ENCODE measurements at places on chromosomes 16 and 17.
A peak's percentile ranks its signal among the peaks of the same experiment; 100 is the strongest.

- DNase-seq, result no peak
These were observed 26.1 kb downstream of the LRRC75A start for GRCh38 chr17:16465861-16466338.

- DNase-seq, result no peak
These were observed 110.1 kb downstream of the IRX3 start for GRCh38 chr16:54176376-54176901.

DNA sequence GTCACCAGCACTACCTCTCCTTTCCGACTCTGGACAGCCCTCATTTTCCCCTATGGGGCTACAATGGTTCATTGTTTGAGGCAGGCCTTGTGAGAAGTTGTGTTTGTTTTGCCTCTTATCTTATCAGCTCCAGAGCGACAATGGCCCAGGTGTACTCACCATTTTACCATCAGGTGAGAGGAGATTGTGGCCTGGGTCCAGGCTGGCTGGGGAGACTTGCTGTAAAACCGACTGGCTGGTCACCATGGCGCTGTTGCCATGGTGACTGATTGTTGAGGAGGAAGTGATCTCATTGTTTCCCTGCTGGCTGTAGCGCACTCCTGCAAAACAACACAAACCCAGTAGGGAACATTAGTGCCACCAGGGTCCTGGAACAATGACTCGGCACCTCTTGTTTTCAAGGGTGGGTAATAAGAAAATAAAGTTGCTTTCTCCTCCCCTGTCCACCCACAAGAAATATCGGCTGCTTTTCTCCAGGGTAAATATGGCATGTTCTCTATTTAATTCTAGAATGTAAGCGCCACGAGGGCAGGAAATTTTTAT lies 34.4 kb downstream of the HNF1B start:
- DNase-seq, result peak; percentile 24

- DNase-seq, result no peak
These were observed 177.1 kb upstream of the ELAC2 start for GRCh38 chr17:13194887-13195286.

GRCh38 chr16:11990702-11991390 lies 14.3 kb downstream of the SNX29 start:
- DNase-seq, result no peak

- no peak for DNase-seq
These were observed 529.7 kb downstream of the WWOX start for GRCh38 chr16:78629173-78629572.

DNA sequence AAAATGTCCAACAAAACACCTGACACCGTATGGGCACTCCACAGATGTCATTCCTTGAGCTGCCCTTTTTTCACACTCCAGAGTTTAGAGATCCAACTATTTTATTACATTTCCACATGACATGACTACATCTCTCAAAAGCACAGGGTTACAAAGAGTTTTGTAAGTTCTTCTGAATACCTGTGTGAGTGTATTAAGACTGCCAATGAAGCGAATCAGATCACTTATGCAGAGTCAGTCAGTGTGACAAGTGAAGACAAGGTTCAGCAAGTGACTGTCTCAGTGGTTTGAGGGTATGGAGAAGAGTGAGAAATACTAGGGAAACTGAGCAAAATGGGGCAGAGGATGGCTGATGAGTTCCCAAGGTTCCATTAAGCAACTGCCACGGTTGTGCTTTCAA lies 8.4 kb downstream of the SDR42E1 start:
- no peak for DNase-seq

- DNase-seq, result no peak
These were observed 81.0 kb downstream of the VPS53 start for GRCh38 chr17:633641-634101.

DNA sequence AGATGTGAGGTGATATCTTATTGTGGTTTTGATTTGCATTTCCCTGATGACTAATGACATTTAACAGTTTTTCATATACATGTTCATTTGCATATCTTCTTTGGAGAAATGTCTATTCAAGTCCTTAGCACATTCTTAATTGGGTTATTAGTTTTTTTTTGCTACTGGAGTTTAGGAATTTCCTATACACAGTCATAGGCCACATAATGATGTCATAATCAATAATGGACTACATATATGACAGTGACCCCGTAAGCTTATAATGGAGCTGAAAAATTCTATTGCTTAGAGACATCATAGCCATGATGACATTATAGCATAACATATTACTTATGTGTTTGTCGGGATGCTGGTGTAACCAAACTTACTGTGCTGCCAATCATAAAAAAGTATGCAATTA lies 83.7 kb downstream of the ABCA8 start:
- no peak for DNase-seq

DNA sequence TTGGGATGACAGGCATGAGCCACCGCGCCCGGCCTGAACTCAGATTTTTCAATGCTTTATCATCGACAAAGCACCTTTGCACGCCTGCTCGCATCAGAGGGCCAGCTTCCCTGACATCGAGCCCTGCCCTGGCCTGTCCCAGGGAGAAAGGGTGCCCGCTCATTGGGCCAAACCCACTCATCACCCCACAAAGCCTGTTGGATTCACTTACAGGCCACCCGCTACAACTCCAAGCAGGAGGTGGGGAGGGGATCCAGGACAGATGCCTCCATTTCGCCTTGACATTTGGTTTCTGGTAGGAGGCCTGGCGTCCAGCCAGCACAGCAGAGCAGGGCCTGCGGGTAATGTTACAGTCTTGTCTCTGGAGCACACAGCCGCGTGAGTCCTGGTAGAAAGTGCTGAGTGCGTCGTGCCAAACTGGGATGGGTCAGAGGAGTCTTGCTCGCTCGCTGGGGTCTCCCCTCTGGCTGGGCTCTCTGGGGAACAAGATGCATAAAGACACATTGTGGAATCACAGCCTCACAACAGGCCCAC lies 19.8 kb downstream of the SMTNL2 start:
- DNase-seq, result no peak

- DNase-seq, result no peak
These were observed 52.4 kb downstream of the ANKRD11 start for GRCh38 chr16:89437991-89438390.

DNA sequence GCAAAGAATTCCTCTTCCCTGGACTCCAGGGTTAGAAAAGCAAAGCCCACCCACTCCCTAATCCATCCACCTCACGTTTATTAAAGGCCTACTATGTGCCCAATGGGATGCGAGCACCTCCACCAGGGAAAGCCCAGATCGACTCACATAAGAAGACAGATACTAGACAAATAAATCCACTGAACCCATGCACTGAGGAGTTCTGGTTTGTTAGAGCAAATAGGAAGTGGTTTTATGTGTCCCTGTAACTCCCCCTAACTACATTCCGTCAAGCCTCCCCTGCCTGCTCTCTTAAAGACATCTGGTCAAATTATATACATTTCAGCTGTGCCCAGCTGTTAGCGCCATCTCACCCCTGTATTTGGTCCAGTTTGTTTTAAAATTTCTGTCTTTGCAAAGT lies 218.5 kb upstream of the RPL38 start:
- no peak for DNase-seq

DNA sequence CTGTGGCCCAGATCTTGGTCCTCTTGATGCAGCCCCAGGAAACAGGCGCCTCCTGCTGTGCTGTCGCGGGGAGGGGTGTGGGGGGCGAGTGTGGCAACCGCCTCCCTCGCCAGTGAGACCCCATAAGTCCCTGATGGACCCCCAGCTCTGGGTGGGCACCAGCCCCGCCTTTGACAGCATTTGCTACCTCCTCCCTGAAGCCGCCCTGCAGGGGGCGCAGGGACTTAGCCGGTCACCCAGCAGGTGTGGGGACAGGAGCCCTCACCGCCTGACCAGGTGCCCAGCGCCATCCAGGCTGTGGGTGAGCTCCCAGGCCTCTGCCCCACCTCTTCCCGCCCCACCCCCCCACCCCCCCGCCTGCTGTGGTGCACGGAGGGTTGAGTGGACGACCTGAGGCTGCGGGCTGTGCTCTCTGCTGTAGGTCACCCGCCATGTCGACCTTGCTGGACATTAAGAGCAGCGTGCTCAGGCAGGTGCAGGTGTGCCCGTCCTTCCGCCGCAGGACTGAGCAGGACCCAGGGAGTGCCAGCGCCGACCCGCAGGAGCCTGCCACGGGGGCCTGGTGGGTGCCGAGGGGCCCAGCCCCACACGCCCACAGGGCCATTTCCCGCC lies 4.8 kb downstream of the BAIAP3 start:
- no peak for DNase-seq

GRCh38 chr17:77273397-77274085 lies 132.8 kb downstream of the SEC14L1 start:
- DNase-seq, result no peak

DNA sequence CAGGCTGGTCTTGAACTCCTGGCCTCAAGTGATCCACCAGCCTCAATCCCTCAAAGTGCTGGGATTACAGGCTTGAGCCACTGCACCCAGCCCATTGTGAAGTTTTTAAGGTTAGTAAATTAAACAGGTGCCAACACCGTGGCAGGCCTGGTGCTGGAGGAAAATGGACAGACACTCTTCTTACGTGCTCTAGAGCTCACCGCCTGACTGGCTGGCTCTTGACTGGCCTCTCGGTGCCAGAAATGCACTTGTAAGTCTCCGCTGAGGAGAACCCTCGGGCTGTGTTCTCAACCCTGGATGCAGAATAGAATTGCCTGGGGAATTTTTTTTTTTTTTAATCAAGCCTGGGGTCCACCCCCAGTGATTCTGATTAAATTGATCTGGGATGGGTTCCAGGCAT lies 10.3 kb upstream of the HAS3 start:
- no peak for DNase-seq

DNA sequence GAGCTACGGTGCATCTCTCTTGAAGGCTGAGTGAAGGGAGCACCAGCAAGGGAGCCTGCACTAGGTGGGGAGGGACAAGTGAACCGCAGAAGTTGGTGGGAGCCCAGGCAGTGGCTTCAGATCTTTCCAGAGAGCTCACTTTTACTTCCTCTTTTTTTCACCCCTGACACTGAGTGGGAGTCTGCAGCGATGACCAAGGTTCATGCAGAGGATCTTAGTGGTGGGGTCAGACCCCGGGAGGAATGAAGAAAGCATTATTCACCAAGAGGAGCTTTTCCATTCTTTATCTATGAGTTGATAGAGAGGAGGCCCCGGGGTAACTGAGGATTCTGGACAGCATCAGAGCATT lies 3.0 kb upstream of the CCL2 start:
- no peak for DNase-seq

DNA sequence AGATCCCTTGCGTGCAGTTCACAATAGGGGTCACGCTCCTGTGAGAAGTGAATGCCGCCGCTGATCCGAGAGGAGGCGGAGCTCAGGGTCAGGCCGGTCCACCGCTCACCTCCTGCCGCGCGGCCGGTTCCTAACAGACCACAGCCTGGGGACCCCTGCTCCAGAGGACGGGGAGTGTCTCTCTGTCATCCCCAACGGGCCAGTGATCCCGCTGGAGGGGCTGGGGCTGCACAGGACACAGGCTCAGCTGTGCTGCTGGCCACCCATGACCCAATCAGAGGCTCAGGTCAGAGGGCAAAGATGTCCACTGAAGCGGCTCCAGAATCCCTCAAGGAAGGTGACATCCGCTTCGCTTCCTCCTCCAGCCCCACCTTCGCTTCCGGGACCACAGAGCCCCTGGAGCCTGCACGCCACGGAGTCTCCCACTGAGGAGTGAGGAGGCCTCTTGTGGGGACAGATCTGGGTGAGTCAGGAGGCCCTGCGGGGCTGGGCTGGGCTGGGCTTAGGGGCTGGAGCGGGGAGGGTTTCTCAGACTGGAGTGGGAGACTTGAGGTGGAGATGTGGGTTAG lies 115.4 kb downstream of the METRNL start:
- no peak for DNase-seq

DNA sequence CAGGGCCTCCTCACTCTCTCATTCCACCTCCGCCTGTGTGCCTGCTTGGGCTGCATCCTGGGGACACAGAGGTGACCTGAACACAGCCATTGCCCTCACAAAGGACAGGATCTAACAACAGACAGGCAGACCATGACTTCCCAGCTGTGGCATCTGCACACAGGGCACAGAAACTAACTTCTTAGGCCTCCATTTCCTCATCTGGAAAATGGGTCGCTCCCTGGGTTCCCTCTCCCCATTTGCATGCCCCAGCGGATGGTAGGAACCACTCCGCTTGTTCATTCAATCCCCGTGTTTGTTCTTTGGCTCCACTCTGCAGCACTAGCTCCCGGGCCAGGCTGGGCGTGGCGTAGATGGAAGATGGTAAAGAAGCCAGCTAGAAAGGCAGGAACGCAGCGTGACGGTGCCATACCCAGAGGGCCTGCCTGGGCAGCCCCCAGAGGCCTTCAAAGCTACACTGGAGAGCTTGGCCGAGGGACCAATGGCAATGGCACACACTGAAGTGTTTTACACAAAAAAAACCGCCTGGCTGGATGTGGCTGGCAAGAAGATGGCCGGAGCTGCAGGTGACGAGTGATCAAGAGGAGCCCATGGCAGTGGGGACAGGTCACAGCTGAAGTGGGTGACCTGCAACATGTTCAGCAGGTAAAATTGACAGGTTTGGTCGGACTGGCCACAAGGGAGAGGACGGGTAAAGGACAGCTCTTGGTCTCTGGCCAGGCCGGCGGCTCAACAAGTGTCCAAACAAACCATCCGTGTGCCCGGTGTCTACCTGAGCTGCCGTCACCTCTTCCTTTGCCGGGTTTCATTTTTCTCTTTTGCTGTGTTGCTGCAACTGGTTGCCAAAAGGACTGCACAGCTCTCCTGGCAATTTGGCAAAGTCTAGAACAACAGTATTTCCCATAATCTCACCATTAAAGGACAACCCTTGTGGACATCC lies 66.9 kb downstream of the SOCS1 start:
- no peak for DNase-seq

- no peak for DNase-seq
These were observed 593 bp upstream of the WDR45B start for GRCh38 chr17:82648742-82649331.

DNA sequence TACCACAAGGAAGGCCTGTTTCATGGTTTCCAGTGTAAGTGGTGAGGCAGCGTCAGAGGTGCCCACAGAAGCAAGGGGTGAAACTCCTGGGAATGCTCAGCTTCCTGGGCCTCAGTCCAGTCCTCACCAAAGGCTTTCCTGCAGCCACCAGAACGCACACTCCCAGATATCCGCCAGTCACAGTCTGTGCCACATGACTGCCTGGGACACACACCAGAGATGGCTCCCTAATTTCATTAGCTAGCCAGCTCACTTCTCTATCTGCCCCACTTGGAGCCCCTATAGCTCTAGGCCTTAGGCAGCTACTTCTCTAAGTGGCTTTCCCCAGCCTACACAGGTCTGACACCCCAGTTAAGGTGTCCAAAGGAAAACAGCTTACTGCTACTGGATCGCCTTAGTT lies 77.0 kb downstream of the CYTH1 start:
- DNase-seq, result no peak

GRCh38 chr17:83154311-83155127 lies 75.1 kb downstream of the METRNL start:
- DNase-seq, result no peak

DNA sequence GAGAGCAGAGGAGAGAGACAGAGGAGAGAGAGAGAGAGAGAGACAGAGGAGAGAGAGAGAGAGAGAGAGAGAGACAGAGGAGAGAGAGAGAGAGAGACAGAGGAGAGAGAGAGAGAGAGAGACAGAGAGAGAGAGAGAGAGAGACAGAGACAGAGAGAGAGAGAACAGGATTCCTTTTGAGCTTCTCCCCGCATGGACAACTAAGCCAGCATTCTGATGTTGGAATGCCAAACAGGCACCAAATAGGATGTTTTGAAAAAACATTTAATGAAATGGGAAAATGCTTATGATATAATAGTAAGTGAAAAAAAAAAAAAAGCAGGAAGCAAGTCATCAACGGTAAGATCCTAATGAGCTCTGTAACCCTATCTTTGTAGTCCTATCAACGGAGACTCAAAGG lies 60.7 kb downstream of the ARSG start:
- DNase-seq, result no peak

Data from NCI-H1417 treated with DMSO at 0.1 percent for 48 hours (cell line).